ENCODE measurements at places on chromosomes 4 and X.

GRCh38 chr4:101993002-101993841, 202.7 kb downstream of the BANK1 start:
- DNase-seq = no peak

GRCh38 chrX:150348365-150348764, 14.8 kb upstream of the MAMLD1 start:
- no peak for DNase-seq

DNA sequence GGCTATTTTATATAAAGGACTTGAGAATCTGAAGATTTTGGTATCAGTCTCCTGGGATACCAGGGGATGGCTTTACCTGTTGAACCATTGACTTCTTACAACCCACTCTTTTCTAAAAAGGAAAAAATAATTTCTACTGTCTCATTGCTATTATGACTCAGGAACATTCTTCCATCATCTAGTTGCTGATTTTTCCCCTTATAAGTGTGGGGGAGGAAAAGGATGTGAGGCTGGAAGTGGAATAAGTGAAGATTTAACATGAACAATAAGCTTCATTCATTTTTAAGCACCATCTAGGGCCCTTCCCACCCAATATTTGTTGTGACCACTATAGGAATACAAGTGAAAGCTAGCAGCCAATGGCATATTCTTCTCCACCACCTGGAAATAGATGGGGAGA, 10.6 kb upstream of the MND1 start:
- no peak for DNase-seq

- peak; percentile 41 for DNase-seq
Observed at GRCh38 chr4:107736924-107737448, 17.0 kb upstream of the PAPSS1 start.

- no peak for DNase-seq
Observed at GRCh38 chr4:166941629-166942028, 292.7 kb downstream of the SPOCK3 start.

Data from fibroblast of gingiva (primary cell).